ENCODE measurements at places on chromosomes 2 and 18.

DNA sequence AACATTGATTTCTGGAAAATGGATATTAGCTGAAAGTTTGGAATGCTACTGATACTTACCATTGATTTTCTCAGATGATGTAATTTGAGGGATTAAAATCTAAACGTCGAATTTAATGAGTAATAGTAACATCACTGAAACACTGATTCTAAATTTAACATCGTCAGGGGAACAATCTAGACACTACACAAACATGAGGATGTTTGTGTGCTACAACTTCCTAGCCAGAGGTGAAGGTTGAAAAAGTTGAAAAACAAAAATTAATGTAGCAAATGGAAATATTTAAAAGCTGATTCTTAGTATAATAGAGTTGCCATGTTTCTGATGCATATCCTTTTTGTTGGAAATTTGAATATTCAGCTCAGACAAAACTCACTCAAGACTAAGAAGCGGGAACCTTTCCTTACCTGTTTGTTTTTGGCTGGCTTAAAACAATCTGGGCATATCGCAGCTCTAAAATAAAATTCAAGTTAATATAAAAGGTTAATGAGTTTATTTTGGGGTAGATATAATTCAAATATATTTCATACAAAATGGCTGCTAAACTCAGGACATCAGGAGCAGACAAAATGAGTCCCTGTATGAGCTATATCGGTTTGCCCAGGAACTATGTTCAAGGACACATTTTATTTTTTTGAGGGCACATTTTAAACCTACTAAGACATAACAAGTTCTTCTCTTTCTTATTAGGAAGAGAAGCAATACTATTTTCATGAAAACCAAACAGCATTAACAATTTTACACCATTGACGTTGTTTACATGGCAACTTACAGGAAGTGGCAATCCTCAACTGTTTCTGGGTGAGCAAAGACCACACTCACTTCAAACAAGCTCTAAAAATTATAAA, 52.6 kb upstream of the PEX13 start:
- DNase-seq, result no peak

GRCh38 chr18:42242758-42243157, 287.7 kb downstream of the PIK3C3 start:
- no peak for DNase-seq

- no peak for DNase-seq
Observed at GRCh38 chr2:55419233-55419678, 400 bp downstream of the CCDC88A start.

GRCh38 chr18:28541276-28541930, 364.5 kb upstream of the CDH2 start:
- DNase-seq, result no peak

- DNase-seq, result no peak
Observed at GRCh38 chr2:176686328-176686727, 417.1 kb downstream of the MTX2 start.
